ENCODE measurements at places on chromosomes 13 and 19. TPM values are rescaled to one million over a fixed set of nuclear protein-coding genes. Genes with fewer than 3 reads are reported as not detected.
A peak's percentile ranks its signal among the peaks of the same experiment; 100 is the strongest.

DNA sequence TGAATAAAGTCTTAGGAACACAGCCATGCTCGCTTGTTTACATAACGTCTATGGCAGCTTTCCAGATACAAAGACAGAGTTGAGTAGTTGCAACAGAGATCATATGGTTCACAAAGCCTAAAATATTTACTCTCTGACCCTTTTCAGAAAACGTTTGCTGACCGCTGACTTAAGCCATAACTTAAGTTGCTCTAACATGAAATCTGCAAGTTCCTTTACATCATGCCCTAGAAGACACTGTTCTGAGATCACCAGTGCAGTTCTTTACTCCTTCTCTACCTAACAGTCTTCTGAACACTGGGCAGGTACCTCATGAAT is 166.4 kb downstream of the DCLK1 start:
- H3K27ac ChIP-seq, result no peak overlapping the region
- peaks cover 7% of the 10 kb centered on the region for H3K4me1 ChIP-seq
- H3K27me3 ChIP-seq, result no peaks in the 10 kb centered on the region
- H3K36me3 ChIP-seq, result no peaks in the 10 kb centered on the region

- no peak overlapping the region for H3K4me3 ChIP-seq
- H3K36me3 ChIP-seq, result no peaks in the 10 kb centered on the region
- H3K27me3 ChIP-seq, result no peaks in the 10 kb centered on the region
- H3K27ac ChIP-seq, result no peak overlapping the region
- DNase-seq, result no peak
Observed at GRCh38 chr13:103731959-103732358, 665.7 kb upstream of the SLC10A2 start.

DNA sequence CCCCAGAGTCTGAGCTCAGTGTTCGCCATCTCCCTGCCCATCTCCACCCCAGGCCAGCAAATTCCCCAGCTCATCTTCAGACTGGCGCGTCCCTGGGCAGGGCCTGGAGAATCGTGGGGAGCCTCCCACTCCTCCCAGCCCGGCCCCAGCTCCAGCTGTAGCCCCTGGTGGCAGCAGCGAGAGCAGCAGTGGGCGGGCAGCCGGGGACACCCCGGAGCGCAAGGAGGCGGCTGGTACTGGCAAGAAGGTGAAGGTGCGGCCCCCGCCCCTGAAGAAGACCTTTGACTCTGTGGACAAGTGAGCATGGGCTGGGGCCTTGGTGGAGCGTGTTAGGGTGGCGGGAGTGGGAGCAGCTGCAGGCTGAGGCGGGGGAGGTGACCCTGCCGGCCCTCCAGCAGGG is 8.4 kb upstream of the PRR19 start:
- no peak overlapping the region for H3K27ac ChIP-seq
- no peaks in the 10 kb centered on the region for H3K27me3 ChIP-seq
- H3K4me1 ChIP-seq, result no peaks in the 10 kb centered on the region
- peak; percentile 73 for DNase-seq
- peaks cover 79% of the 10 kb centered on the region for H3K36me3 ChIP-seq
- H3K4me3 ChIP-seq, result no peak overlapping the region

DNA sequence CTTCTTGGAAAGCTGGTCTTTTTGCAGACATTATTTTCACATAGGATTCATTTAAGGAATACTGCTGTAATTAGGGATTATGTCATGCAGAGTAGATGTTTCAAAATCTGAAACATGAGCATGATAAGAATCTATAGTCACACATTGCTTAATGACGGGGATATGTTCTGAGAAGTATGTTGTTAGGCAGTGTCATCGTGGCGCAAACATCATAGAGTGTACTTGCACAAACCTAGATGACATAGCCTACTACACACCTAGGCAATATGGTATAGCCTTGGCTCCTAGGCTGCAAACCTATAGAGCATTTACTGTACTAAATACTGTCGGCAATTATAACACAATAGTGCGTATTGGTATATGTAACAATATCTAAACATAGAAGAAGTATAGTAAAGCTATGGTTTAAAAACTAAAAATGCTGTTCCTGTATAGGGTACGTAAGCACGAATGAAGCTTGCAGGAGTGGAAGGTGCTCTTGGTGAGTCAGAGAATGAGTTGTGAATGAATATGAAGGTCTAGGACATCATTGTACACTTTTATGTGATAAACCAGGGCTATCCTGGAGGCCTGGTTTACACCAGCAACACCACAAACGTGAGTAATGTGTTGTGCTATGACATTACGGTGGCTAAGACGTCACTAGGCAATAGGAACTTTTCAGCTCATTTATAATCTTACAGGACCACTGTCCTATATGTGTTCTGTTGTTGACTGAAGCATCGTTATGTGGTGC is 283.1 kb downstream of the MTUS2 start:
- no peaks in the 10 kb centered on the region for H3K36me3 ChIP-seq
- no peak for DNase-seq
- no peaks in the 10 kb centered on the region for H3K4me1 ChIP-seq
- H3K4me3 ChIP-seq, result no peak overlapping the region
- no peaks in the 10 kb centered on the region for H3K27me3 ChIP-seq

GRCh38 chr13:33678906-33679657 is 138.9 kb upstream of the RFC3 start:
- H3K4me3 ChIP-seq, result peak overlapping the region; percentile 21
- H3K27me3 ChIP-seq, result no peaks in the 10 kb centered on the region
- peak overlapping the region; percentile 73 for H3K27ac ChIP-seq
- peaks cover 11% of the 10 kb centered on the region for H3K4me1 ChIP-seq
- peak; percentile 90 for DNase-seq
- no peaks in the 10 kb centered on the region for H3K36me3 ChIP-seq

DNA sequence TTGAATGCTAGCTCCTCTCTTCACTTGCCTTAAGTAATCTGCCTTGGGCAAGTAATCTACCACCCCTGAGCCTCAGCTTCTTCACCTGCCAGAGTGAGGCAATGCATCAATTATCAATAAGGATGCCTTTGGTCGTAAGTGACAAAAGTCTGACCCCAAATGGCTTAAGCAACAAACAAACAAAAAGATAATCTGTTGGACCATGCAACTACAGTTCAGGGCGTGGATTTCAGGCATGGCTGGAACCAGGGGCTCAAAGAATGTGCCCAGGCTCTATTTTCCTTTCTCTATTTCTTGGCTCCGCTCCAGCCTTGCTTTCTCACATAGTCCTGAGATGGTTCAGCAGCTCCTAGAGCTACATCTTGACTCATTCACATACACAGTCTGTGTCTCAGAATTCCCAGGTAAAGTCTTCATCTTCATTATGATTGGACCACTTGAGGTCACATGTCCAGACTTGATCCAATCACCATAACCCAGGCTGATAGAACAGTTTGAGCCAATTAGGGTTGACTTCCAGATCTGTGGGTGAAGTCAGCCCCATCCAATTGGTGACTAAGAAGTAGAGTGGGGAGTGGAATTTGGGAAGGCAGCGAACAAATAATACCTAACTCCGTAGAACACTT is 29.6 kb downstream of the ACSBG2 start:
- H3K4me1 ChIP-seq, result no peaks in the 10 kb centered on the region
- no peak for DNase-seq
- no peaks in the 10 kb centered on the region for H3K36me3 ChIP-seq
- H3K27me3 ChIP-seq, result no peaks in the 10 kb centered on the region
- H3K27ac ChIP-seq, result no peak overlapping the region
- no peak overlapping the region for H3K4me3 ChIP-seq

DNA sequence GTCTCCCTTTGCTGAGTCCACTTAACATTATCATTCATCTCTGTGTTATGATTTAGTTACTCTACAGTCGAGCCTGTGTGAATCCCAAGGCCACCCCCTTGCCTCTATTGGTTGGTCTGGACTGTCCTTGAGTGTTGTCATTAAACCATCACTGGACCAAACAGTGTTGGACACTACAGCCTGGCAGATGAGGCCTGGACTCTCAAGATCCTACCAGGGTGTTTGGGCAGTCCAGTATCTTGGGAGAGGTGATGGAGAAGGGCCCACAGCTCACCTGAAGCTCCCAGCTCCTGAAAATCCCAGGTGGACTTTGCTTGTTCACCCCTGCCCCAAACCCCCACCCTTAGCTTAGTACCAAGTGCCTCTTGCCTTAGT is 3.8 kb downstream of the CHMP2A start:
- H3K36me3 ChIP-seq, result peaks cover 77% of the 10 kb centered on the region
- no peaks in the 10 kb centered on the region for H3K27me3 ChIP-seq
- DNase-seq, result no peak
- H3K4me3 ChIP-seq, result no peak overlapping the region

GRCh38 chr19:4803736-4804695 is 12.5 kb downstream of the FEM1A start:
- DNase-seq, result peak; percentile 54
- no peak overlapping the region for H3K27ac ChIP-seq
- no peak overlapping the region for H3K4me3 ChIP-seq
- peaks cover 13% of the 10 kb centered on the region for H3K4me1 ChIP-seq

HCN2 gene
- 0.46 TPM for total RNA-seq

DNA sequence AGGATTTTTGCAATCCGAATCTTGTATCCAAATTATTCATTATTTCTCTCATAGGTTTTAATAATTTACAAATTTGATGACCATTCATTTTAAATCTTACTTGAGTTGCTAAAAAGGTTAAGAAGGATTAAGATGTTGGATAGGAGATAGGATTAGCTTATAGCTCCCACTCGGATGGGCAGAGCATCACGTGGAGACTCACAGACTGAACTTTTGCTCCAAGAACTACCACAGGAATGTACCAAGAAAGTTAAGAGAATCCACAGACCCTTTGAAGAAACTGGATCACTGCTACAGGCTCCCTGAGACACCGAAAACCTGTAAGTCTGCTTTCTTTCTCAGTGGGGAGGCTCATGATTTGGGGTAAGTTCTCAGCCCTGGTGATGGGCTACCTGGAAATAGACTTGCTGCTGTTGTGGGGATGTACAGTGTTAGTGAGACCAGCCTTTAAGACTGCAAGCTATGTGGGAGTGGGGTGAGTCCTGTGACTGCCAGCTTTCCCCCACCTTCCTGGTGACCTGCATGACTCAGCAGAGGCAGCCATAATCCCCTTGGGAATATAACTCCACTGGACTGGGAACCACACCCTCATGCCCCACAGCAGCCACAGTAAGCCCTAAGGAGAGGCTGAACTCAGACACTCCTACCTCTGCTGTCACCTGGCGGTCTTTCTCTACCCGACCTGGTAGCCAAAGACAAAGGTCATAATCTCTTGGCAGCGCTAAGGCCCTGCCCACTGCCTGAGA is 1458.0 kb downstream of the OLFM4 start:
- H3K27me3 ChIP-seq, result no peaks in the 10 kb centered on the region
- no peak overlapping the region for H3K4me3 ChIP-seq
- no peak overlapping the region for H3K27ac ChIP-seq
- no peaks in the 10 kb centered on the region for H3K36me3 ChIP-seq
- DNase-seq, result no peak

CALR3 gene
- total RNA-seq, result not detected

- no peaks in the 10 kb centered on the region for H3K36me3 ChIP-seq
- no peaks in the 10 kb centered on the region for H3K27me3 ChIP-seq
- DNase-seq, result no peak
- H3K4me3 ChIP-seq, result no peak overlapping the region
- H3K27ac ChIP-seq, result no peak overlapping the region
- H3K4me1 ChIP-seq, result peaks cover 14% of the 10 kb centered on the region
Observed at GRCh38 chr13:48142436-48142835, 47.5 kb upstream of the MED4 start.

GRCh38 chr19:11373166-11373884 is 1.1 kb upstream of the SWSAP1 start:
- no peak overlapping the region for H3K4me3 ChIP-seq
- H3K36me3 ChIP-seq, result peaks cover 6% of the 10 kb centered on the region
- H3K27me3 ChIP-seq, result no peaks in the 10 kb centered on the region
- H3K4me1 ChIP-seq, result peaks cover 35% of the 10 kb centered on the region
